Calu3 (cell line): ENCODE measurements at places on chromosomes 5 and 9.

- DNase-seq: no peak
Measured at GRCh38 chr9:19640014-19640413, 148.8 kb downstream of the SLC24A2 start.

GRCh38 chr5:155252717-155253116 lies 239.2 kb downstream of the KIF4B start:
- no peak for DNase-seq

GRCh38 chr9:124286292-124286931 lies 28.7 kb downstream of the NEK6 start:
- peak; percentile 78 for DNase-seq

DNA sequence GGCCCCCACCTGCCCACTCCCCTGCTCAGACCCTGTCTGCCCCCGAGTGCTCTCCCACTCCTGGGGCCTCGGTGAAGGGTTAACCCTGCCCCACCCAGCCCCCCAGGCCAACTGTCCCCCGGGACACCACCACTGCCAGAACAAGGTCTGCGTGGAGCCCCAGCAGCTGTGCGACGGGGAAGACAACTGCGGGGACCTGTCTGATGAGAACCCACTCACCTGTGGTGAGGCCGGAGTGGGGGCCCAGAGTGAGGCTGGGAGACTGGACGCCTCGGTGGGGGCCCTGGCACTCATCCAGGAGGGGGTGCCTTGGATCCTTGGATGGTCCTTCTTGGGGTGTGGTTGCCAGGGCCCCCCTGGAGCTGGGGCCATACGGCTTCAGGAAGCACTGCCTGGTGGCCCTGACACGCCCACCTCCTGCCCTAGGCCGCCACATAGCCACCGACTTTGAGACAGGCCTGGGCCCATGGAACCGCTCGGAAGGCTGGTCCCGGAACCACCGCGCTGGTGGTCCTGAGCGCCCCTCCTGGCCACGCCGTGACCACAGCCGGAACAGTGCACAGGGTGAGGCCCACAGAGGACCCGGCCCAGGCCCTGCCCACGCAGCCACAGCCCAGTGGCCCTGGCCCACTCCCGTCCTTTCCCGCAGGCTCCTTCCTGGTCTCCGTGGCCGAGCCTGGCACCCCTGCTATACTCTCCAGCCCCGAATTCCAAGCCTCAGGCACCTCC lies 2.1 kb downstream of the MAMDC4 start:
- DNase-seq: no peak

DNA sequence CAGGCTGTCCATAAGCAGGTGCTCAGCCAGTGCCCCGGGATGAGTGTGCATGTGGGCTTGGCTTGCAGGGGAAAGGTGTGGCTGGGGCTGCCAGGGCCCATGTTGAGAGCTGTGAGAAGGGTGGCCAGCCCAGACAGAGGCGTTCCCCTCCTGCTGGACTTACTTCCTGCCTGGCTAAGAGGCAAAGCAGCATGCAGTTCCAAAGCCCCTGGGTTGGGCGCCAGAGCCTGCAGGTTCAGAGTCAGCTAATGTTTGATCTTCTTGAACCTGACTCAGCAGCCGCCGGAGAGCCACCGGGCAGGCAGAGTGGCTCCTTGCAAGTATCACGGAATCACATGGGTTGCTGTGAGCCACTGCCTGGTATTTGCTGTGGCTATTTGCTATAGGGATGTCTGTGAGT lies 168.4 kb upstream of the MAP1B start:
- DNase-seq: peak; percentile 78

DNA sequence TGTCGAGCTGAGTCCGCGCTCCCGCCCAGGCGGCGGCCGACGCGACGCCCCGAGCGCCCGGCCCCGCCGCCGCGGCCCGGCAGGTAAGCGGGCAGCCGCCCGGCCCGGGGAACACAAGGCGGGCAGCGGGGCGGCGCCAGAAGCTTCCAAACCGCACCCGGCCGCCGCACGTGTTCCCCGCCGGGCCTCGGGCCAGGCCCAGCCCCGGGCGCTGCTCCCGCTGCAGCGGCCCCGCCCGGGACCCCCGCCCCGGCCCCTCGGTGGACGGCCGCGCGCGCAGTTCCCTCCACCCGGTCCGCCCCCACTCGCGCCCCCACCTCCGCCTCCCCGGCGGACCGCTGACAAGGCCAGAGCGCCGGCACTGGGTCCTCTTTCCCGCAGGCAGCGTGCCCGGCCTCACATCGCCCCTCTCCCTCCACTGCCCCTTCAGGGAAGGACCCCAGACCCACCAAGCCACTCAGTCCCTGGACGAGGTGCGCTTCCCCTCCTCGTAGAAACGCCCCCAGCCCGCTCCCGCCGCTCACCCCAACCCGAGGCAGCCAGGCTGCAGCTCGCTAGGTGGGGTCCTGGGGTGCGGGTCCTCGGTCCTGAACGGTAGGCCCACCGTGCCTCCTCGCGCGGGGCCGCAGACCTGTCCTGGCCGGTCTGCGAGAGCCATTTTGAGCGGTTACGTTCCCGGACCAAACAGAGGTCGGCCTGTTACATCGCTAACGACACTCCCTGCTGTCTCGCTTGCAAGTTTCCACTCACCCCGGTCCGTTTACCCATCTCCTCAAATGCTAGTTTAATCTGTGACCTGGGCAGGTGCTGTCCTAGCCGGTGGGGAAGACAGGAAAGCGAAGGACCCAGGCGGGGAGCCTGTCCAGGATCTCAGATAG lies 475 bp downstream of the WDR5 start:
- peak; percentile 4 for DNase-seq

DNA sequence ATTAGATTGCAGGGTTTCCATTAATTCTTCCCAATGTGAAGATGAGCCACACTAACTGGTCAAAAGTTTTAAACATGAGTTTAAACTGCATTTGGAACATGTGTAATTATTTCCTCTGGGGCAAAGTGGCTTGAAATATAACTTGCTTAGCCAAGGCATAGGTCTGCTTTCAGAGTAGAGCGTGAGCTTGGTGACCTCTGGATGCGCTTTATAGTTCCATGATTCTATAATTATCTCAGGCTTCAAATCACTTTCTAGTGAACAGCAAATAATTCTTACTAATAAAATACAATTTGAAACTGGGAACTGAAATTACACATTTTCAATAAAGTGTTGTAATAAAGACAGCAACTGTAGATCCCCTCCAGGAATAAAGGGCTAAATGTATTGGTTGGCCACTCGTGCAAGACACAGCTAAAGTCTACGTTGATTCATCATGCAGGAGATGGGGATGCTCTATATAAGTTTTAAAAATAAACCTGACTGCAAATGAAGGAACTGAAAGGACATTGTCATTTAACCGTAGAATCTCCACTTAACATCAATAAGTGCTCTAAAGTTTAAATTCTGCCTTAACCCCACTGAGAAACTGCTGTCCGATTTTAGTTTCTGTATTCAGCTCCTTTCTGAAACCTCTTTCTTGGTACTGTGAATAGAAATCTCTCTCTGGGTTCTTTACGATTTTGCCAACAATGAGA lies 460.0 kb downstream of the PSAT1 start:
- no peak for DNase-seq

GRCh38 chr5:170425731-170426130 lies 36.6 kb upstream of the KCNMB1 start:
- no peak for DNase-seq

DNA sequence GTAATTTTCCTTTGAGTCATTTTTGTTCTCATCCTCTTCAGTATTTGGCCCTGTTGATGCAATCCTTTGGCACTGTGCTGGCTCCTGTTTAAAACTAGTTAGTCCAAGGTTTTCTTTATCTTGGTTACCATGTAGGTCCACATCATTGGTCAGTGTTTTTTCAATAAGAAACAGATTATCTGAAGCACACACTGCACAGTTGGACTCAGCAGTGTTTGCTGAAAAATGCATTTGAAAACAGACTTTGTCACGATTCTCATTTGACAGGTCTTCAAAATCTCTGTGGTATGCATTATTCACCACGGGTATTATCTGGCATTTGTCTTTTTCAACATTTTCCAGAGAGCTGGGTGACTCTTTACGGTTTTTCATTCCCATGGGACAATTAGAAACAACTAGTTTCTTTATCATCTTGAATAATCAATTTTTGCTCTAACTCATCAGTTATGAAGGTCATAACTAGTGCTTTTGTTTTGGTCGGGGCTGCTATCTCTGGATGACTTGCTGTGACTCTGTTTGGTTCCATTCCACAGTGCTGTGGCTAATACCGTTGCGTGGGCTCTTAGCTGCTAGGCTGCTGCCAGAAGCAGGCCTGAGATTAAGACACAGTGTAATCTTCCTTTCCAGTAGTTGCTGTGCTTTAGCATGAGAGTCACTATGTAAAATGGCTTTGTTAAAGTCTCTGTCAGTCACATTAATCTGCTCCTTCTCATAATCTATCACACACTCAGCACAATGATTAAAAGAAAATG lies 36.2 kb downstream of the NUDT12 start:
- DNase-seq: no peak

DNA sequence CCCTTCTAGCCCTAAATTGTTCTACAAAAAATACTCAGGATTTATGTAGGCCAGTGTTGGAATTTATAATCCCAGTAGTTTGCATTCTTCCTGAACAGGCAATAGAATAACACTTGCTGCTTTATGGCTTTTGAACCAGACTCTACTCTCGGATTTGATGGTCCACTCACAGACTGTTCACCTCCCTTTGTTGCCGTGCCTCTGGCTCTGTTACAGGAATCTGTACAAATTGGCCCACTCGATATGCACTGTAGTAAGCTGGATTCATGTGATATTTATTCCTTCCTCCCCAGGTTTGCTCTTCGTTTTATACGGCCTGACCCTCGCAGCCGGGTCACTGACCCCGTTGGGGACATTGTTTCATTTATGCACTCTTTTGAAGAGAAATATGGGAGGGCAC lies 43.7 kb downstream of the FAF2 start:
- DNase-seq: no peak
